KG1 (cell line): ENCODE measurements at places on chromosomes 7 and 10.

DNA sequence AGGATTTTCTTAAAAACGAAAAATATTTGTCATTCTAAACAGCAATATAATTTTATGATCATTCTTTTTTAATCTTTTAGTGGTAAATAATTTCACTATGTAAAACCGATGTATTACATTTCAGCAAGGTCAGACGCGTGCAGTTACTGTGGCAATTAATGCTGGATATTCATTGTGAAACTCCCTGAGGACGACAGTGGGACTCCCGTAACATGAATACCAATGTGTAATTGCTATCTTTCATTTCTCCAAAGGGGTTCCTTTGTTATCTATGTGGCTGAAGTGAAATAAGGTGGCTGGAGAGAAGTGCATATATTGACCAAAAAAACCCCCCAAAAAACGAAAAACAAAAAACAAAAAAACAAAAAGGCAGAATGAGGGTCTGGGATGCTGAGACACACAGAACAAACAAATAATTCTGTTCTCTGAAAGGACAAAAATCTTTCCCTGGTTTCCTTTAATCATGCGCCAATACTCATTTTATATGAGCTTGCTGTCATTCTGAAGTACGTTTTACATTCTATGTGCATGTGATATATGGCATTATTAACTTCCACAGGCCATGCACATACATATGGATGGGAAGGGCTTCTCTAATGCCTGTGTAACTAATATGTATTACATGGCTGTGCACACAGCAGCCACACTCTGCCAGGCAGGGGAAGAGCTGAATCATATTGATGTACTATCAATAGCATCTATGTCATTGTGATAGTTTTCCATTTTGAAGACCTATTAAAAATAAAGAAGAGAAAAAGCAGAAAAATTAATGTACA, 161.4 kb downstream of the RAPGEF5 start:
- no peak for DNase-seq

DNA sequence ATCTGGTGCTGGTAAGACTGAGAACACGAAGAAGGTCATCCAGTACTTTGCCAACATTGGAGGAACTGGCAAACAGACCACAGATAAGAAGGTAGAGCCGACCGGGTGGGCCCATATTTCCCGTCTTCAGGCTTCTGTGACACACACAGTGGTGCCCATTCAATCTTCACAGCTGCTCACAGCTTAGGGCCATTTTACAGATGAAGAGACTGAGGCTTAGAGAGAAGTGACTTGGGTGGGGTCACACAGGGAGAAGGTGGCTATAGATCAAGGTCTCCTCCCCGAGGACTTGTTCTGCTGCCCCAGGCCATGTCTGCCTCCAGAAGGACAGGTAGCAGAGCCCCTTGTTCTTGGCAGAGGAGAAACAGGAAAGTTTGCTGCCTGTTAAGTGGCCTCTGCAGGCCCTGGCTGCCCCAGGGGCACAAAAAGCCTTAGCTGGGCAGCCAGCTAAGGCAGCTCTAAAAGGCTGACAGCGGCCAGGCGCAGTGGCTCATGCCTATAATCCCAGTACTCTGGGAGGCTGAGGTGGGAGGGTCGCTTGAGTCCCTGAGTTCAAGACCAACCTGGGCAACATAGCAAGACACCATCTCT, 22.6 kb upstream of the MYH16 start:
- no peak for DNase-seq

- no peak for DNase-seq
Measured at GRCh38 chr7:157782041-157782440, 445.2 kb downstream of the DNAJB6 start.

GRCh38 chr7:117951285-117951684, 78.0 kb upstream of the CTTNBP2 start:
- DNase-seq: no peak

GRCh38 chr7:158408318-158408920, 179.2 kb downstream of the PTPRN2 start:
- no peak for DNase-seq

- no peak for DNase-seq
Measured at GRCh38 chr10:43879162-43879561, 230.5 kb upstream of the ZNF32 start.

GRCh38 chr7:144006692-144007042, 6.5 kb downstream of the OR6B1 start:
- DNase-seq: no peak

DNA sequence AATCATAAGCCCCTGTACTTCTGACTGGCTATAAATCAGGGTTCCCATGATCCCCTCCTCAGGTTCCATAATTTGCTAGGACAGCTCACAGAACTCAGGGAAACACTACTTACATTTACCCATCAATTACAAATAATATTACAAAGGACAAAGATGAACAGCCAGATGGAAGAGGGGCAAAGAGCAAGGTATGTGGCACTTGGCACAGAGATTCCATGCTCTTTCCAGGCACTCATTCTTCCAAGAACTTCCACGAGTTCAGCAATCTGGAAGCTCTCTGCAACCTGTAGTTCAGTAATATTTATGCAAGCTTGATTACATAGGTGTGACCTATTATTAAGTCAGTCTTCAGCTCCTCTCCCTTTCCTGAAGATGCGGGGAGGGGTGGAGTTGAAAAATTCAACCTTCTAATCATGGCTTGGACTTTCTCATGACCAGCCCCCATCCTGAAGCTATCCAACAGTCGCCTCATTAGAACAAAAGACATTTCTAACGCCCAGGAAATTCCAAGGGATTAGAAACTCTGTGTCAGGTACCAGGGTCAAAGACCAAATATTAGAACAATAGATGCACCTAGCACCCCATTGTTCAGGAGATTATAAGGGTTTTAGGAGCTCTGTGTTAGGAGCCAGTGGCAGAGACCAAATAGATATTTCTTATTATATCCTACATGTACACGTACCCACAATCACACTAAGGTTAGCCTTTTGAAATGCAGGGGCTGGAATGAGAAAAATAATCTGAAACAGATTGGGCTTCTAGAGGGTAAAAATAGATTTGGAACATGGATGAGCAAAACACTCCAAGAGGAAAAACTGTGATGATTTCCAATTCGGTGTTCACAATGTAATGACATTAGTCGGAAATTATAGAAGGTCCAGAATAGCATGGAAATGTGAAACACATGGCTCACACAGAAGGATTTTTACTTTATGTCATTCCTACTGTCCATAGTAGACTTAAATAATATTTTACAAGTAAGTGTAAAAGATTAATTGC, 7.0 kb downstream of the ANKMY2 start:
- no peak for DNase-seq

DNA sequence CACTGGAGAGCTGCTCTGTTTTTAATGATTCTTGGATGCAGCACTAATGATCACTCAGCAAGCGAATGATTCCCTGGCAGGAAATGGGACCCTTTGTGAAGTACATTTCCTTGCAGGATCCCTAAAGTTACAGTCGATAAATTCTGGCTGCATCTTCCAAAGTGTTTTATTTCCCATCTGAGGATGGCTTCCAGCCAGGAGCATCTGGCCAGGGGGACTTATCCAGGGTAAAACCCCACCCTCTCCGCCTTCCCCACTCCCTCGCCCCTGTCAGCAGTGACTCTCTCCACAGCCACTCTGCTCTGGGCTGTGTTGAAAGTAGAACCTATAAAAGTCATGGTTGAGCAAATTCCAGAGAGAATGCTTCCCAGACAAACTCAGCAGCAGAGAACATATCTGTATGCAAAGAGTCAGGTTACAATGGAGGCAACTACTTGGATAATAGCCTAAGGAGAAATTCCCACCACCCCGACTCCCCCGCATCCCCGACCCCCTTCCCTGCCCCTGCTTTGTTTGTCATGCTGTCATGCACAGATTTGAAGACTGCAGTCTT, 111.0 kb upstream of the ANLN start:
- no peak for DNase-seq

DNA sequence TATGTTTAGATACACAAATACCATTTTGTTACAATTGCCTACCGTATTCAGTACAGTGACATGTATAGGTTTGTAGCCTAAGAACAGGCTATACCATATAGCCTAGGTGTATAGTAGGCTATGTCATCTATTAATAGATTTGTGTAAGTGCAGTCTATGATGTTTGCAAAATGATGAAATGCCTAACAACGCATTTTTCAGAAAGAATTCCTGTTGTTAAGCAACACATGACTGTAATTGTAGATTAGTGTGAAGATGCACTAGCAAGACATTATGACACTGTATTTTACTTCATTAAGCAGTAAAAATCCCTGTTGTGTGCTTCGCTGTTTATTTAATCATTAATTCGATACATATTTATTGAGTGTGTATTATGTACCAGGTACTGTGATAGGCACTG, 446.0 kb downstream of the SUGCT start:
- no peak for DNase-seq

- peak; percentile 68 for DNase-seq
Measured at GRCh38 chr10:59654007-59654406, 55.6 kb downstream of the SLC16A9 start.

DNA sequence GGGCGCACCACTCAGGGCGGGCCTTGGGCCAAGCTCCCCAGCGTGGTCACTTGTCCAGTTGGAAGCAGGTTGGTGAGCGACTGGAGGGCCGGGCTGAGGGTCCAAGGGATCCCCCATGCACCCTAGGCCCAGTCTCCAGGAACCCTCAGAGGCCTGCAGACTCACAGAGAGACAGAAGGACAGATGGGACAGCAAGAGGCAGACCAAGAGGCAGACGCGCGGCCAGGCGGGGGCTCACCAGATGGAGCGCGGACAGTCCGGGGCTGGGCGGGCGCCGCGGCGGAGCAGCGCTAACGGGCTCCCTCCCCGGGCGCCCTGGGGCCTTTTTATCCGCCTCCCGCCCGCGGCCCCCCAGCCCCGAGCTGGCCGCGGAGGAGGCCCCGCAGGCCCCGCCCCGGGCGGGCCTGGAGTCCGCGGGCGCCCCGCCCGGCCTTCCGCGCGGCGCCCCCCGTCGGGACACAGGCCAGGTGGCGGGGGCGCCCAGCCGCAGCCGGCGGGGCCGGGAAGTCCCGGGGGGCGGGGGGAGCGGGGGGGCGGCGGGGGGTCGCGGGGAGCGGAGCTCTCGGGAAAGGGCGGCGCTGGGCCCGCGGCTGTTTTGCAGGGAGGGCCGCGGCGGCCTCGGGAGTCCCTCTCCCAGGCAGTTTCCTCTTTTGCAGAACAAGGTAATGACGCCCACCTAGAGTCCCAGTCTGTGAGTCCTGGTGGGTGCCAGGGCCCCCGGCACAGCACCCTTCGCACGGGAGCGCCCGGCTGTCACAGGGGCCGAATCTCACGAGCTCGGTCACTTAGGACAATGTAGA, at the start of gene LOXL4:
LOXL4 (minus strand) TSS at position 301 of the 800 bp plus-strand sequence. CDS start 5,175 bp downstream, outside the sequence.
- no peak for DNase-seq

DNA sequence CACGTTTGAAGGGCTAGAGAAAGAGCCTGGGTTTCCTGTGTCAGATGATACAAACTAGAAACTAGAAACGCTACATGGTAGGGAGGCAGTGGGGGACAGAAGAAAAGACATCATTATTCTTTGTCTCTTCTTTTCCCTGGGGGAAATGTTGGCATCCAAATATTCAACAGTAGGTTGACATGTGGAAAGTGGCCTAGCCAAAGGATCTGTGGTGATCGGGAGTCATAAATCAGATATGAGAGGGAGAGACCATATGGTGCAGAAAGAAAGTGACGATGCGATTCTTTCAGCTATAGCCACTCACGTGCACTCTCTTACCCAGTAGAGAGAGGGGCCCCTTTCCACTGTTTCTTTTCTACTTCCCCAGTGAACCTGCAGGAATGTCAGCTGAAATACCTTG, 964.7 kb downstream of the LRMDA start:
- DNase-seq: no peak

GRCh38 chr10:36489611-36490228, 635.7 kb upstream of the ANKRD30A start:
- DNase-seq: no peak

GRCh38 chr10:93873420-93874115, 20.2 kb upstream of the SLC35G1 start:
- no peak for DNase-seq

GRCh38 chr10:133067149-133068105, 20.3 kb upstream of the ADGRA1 start:
- no peak for DNase-seq

GRCh38 chr7:4861227-4861626, 603 bp downstream of the PAPOLB start:
- DNase-seq: no peak

DNA sequence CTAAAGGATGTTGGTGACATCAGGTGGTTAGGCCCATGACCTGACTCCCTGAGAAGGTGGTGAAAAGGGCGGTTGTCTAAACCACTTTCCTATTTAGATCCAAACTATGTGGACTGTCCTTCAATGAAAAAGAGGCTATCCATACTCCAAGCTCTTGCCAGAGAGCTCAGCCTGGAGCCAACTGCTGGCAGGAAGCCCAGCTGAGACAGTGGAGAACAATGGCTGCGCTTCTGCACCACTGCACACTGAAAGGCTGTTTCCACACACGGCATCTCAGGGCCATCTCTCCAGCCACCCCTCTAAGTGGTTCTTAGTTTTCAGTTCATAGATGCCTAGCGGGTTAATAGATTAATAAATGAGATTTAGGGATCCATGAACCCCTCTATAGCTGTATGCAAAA, 488.8 kb upstream of the ZMIZ1 start:
- no peak for DNase-seq

DNA sequence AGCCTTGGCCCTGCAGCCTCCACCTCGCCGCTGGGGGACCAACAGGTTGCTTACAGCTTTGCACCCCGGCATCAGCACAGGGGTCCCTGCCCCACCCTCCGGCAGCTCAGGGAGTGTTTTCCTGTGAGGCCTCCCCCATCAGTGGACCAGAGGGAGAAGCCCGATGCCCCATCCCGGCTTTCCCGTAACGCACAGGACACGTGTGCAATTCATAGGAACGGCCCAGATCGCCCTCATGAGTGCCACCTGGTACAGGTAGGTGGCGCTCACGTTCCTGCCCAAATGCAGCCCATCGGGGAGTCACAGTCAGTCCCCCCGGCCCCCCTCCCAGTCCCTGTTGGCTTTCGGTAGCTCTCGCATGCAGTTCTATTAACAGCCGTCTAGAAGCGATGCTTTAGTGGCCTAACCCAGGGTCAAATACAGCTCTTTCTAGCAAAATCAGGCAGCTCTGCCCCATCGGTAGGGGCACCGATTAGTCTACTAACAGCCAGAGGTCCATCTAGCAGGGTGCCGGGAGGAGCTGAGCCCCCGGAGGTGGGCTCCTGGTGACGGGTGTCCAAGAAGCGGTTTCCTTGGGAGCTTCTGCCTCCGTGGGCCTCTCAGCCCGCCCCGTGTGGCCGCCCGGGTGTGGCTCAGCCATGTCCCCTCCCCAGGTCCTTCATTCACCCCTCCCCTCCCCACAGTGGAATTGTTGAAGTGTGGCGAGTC, 48.4 kb upstream of the GTF2IRD1 start:
- DNase-seq: peak; percentile 67

- no peak for DNase-seq
Measured at GRCh38 chr10:93541402-93542357, 24.8 kb upstream of the FFAR4 start.

DNA sequence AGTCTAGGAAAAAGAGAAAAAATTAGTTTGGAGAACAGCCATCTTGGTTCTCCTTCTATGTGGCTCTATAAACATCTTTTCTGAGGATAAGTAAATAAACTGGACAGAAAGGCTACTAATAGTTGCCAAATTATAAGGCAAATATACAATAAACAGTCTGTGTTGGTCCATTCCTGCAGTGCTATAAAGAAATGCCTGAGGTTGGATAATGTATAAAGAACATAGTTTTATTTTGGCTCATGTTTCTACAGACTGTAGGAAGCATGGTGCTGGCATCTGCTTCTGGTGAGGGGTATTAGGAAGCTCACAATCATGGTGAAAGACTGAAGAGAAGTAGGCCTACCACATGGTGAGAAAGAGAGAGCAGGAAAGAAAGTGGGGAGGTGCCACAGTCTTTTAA, 209.7 kb downstream of the MACC1 start:
- no peak for DNase-seq

GRCh38 chr7:4531236-4531635, 150.9 kb upstream of the FOXK1 start:
- no peak for DNase-seq

GRCh38 chr7:35518767-35519166, 176.2 kb downstream of the HERPUD2 start:
- no peak for DNase-seq
